SK-MEL-5 (cell line): ENCODE measurements at places on chromosomes 2 and 18.
A peak's percentile ranks its signal among the peaks of the same experiment; 100 is the strongest.

- DNase-seq = no peak
Measured at GRCh38 chr2:237638176-237638575, 10.8 kb downstream of the LRRFIP1 start.

- peak; percentile 50 for DNase-seq
Measured at GRCh38 chr2:240250985-240251847, 110.8 kb upstream of the OTOS start.

DNA sequence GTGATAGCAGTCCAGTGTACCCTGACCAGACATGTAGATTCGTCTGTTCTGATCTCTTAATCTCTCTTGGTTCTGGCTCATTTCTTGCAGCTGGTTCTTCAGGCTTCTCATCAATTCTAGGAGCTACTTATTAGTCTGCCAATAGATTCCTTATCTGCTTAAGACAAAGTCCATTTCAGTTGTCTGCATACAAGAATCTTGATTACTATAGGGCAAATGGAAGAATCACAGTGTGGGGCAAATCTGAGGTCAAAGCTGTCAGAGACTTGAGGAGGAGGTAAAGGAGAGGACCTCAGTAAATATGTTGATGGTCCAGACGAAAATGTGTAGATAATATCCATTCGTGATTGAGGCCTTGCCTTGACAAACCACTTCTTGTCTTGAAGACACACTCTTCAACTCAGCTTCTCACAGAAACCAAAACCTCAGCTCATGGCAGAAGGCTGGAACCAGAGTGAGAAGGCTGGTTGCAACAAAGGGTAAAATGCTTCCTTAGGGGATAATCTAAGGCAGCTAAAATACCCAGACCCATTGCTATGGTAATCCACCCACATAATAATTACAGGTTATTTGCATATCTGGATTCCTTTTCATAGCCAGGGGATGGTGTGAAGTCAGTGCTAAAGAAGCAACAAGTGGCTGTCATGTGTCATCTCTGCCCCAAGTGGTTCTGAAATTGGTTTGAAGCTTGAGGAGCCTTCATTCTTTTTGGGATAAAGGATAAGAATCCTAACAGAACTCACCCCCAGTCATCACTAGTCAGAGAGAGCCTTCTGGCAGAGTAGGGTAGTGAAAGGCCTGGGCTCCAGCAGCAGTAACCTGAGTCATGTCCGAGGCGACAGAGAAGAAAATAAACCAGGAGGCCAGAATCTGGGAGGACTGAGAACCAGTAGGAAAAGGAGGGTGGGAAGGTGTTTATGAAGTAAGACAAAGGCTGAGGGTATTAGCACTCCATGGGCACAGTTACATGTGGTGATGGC lies 29.2 kb upstream of the PELI1 start:
- no peak for DNase-seq

GRCh38 chr2:159226059-159226461 lies 60.4 kb downstream of the WDSUB1 start:
- peak; percentile 65 for DNase-seq

GRCh38 chr2:181074457-181074856 lies 94.1 kb downstream of the UBE2E3 start:
- no peak for DNase-seq

DNA sequence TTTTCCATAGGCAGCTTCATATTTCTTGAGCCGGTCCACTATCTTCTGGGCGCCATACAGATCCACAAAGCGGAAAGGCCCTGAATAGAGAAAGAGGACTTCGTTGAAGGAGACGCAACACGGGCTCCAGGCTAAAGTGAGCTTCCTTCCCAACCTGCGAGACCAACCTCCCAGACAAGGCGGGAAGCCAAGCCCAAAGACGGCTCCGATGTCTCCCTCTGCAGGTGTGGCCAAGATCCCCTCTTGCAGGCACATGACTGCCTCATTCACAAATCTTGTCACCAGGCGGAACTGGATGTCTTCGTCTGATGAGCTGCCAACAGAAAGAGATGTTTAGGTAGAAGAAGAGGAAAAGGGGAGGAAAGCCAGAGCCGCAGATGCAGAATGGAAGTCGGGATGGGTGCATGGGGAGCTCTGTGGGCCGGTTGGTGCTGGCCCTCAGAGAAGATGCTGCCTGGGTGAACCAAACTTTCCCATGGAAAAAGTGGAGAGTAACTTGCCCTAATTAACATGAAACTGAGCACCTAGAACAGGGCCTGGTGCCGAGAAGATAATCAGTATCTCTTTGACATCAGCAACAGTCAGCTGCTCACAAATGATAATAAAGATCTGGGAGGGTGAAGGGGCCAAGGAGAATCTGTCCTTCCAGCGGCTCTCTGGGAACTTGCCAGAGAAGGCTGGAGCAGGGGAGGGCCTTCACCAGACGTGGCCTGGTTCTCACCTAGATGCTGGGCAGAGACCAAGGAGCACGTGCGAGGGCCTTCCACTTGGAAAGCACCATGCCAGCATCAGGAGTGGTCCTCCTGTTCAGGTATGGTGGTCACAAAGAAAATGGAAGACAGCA lies 18.6 kb downstream of the GAREM2 start:
- DNase-seq = no peak

GRCh38 chr2:105760639-105761337 lies 16.1 kb downstream of the NCK2 start:
- no peak for DNase-seq

GRCh38 chr18:24964216-24964615 lies 387.8 kb downstream of the ZNF521 start:
- peak; percentile 38 for DNase-seq

- no peak for DNase-seq
Measured at GRCh38 chr2:150686391-150686790, 198.9 kb upstream of the RND3 start.

- DNase-seq = no peak
Measured at GRCh38 chr2:238845583-238846377, 2.1 kb upstream of the TWIST2 start.

DNA sequence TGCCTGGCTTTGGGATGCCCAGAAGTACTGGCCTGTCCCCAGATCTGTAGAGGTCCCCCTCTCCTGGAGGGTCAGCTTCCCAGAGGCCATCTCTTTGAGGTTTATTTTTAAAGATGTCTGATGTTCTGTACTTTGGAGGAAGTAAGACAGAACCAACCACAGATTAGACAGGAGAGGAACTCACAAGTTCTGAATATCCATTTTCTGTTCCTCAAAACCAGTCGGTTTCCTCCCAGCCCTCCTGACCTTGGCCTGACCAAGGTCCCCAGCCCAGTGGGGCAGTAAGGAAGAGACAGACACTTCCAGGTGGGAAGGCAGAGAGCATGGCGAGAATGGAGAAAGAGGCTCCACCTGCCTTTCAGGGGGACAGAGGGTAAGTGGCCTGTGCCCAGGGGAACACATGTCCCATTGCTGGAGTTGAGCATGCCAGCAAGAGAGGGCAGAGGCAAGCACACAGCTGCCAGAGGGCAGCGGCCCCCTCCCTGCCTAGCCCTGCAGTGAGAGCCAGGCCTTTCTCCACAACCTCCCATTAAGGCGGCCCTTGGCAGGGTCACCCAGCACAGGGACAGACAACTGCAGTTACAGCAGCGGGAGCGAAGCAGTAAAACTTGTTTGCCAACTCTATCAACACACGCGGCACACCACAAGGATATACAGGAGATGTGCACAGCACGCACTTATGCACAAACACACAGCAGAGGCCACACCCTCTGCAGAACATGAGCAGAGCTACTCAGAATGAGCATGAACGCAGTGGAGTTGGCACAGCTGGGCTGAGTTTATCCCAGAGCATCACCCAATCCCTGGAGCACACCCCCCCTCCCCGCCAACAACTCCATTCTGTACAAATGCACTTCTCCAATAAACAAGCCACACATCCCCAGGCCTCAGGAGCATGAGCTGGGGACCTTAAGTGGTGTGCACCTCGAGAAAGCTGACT lies 18.5 kb upstream of the SEMA4C start:
- DNase-seq = no peak

DNA sequence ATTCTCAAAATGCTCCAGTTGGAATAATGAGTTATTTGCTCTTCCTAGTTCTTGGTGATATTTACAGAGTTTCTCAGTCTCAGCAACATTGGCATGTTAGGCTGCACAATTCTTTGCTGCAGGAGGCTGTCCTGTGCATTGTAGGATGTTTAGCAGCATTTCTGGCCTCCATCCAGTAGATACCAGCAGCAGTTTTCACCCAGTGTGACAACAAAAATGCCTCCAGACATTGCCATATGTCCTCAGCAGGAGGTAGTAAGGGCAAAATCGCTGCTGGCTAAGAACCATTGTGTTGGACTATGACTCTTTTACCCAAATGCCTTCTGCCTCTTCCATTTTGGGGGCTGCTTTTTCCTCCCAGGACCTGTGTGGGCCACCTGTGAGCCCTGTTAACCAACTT lies 50.4 kb downstream of the PAX8 start:
- DNase-seq = no peak

DNA sequence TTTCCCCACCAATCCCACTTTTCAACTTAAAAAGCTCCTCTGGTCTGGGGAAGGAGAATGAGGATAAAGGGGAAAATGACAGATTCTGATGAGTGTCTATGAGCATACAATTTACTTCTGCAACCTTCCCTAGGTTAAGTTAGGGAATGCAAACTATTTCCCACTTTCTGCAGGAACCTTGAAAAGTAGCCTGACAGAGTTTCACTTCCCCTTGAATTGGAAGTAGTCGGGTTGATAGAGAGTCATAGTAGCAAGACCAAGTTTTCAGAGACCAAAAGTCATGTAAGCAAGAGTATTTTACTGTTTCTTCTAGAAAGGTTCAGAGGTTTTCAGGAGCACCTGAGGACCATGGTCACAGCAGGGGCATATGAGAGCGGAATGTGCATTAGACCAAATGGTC lies 815.1 kb downstream of the CPS1 start:
- DNase-seq = no peak

DNA sequence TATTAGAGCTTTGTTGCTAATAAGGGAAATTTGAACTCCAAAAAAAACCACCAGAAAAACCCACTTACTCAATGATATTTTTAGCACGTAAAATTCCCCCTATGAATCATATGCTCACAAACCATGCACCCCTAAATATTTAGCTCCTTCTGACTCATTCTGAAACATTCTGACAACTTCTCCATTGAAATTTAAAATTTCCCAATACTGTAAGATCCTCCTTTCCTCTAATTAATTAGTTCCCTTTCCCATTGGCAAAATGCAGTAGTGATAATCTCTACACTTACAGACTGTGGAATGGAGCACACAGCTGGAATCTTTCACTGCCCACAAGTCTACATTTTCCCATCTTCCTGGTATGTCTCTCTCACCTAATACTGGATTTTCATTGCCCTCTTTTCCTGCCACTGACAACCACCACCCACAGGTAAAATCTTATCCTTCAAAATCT lies 215.8 kb upstream of the ACVR2A start:
- no peak for DNase-seq

GRCh38 chr2:11738589-11739436 lies 7.6 kb upstream of the LPIN1 start:
- DNase-seq = peak; percentile 84

- no peak for DNase-seq
Measured at GRCh38 chr2:172821370-172822338, 86.0 kb downstream of the RAPGEF4 start.

DNA sequence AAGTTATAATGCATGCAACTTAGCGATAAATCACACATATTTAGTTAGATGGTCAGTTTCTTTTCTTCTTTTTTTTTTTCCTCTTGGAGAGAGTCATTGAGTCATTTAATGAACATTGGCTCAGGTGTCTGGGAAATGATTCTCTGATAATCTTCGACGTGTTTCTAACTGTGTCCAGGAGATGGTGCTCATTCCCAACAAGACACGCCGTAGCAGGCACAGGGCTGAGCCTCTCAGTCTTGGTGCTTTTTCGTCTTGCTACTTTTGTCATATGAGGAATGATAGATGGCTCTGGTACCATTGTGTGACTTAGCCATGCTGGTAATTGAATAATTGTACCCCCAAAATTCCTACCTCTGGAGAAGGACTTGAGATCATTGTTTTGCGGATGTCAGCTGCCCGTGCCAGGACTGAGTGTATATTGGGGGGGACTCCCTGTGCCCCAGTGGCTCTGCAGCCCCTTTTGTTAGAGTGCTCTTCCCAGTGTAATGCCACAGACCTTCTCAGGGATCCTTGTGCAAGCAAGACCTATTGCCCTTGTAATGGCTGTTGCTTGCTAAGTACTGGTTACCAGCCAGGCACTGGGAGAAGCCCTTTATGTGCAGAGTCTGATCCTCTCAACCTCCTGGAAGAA lies 107.6 kb upstream of the CYRIA start:
- DNase-seq = peak; percentile 75

- DNase-seq = no peak
Measured at GRCh38 chr18:72867746-72868584, at the start of gene NETO1. TSS of gene NETO1 (minus strand) at chr18:72867987. CDS start at chr18:72867291, 696 bp downstream.

DNA sequence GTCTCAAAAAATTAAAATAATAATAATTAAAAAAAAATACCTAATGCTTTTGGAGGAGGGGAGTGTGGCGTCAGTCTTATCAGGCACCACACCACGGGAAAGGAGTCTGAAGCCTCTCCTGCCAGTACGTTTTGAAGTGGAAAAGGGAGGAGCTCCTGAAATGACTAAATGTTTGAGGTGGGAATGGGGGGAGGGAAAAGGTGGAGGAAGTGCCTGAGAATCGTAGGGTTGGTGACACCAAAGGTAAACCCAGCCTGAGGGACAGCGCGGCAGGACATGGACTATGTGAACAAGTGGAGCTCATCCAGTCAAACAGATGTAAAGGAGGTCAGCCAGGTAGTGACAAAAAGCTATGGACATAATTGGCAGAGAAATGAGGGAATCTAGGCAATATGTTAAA lies 42.2 kb upstream of the EPHA4 start:
- no peak for DNase-seq

- DNase-seq = no peak
Measured at GRCh38 chr2:96427917-96428316, 77.2 kb downstream of the NEURL3 start.

DNA sequence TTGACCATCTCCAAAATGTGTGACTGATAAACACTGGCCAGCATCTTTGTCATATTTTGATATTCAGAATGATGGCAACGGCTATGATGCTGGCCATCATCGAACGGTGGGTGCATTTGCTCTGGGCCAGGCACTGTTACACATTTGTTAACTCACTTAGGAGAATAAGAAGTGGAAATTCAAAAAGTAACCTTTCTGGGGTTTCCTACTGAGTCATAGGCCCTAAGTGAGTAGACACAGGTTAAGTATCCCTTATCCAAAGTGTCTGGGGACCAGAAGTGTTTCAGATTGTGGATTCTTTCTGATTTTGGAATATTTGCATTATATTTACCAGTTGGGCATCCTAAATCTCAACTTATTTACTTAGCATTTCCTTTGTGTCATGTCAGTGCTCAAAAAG lies 64.7 kb upstream of the TMEM87B start:
- DNase-seq = no peak

GRCh38 chr2:239882781-239883180 lies 142.4 kb downstream of the NDUFA10 start:
- no peak for DNase-seq

DNA sequence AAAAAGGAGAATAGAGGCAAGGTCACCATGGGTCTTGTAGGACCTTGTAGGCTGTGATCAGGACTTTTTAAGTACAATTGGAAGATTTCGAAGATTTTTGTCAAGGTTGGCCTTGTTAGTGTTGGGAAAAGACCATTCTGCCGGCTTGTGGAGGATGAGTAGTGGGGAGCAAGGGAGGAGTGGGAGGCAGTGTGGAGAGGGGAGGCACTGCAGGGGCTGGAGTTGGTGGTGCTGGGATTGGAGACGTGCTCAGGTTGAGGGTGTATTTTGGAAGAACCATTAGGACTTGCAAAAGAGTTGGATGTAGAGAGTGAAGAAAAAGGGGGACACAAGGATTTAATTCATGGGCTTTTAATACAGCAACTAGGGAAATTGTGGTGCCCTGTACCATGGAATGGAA lies 397.1 kb downstream of the TSN start:
- no peak for DNase-seq
